HFFc6 (cell line): ENCODE measurements at places on chromosomes 16 and 17.

GRCh38 chr16:22008215-22009059 is 526 bp downstream of the MOSMO start:
- peaks cover 12% of the 10 kb centered on the region for H3K36me3 ChIP-seq
- peak overlapping the region; percentile 98 for H3K4me3 ChIP-seq
- DNase-seq = no peak

DNA sequence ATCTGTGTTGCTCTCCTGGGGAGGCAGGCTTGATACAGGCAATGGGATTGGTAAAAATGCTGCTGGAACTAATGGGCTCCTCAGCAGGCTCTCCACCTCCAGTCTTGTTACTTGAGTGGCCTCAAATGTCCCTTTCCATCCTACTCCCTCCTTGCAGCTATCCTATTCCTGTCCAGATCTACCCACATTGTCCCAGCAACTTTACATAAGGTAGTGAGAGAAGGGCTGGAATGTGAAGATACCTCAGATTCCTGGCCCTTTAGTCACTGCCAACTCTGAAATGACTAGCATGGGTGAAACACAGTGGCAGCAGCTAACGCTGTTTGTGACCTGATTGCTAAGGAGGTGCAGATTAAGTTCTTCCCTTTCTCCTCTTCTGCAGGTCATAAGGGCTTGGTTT is 210.1 kb upstream of the HS3ST4 start:
- no peaks in the 10 kb centered on the region for H3K27me3 ChIP-seq
- no peaks in the 10 kb centered on the region for H3K4me1 ChIP-seq
- H3K27ac ChIP-seq = no peak overlapping the region
- H3K36me3 ChIP-seq = no peaks in the 10 kb centered on the region
- H3K4me3 ChIP-seq = no peak overlapping the region

- H3K4me3 ChIP-seq = peak within 1 kb of the TSS; percentile 90
- H3K36me3 ChIP-seq = peaks cover 5% of the 10 kb centered on the region
Measured at GRCh38 chr17:17836818-17837379, at the start of gene SREBF1. Gene SREBF1, minus strand, starts transcription at chr17:17836986. Its CDS starts 169 bp downstream, at chr17:17836817.

- H3K36me3 ChIP-seq = no peaks in the 10 kb centered on the region
- H3K27ac ChIP-seq = peak overlapping the region; percentile 5; the same call in 1 of the 2 replicates
- peaks cover 21% of the 10 kb centered on the region for H3K4me1 ChIP-seq
- H3K27me3 ChIP-seq = no peaks in the 10 kb centered on the region
Measured at GRCh38 chr17:37310940-37311339, 64.8 kb upstream of the C17orf78 start.
